ENCODE measurements at places on chromosomes 2 and 18. TPM values are rescaled to one million over a fixed set of nuclear protein-coding genes. Genes with fewer than 3 reads are reported as not detected.

GRCh38 chr2:602571-603359 is 74.4 kb downstream of the TMEM18 start:
- DNase-seq: no peak

DNA sequence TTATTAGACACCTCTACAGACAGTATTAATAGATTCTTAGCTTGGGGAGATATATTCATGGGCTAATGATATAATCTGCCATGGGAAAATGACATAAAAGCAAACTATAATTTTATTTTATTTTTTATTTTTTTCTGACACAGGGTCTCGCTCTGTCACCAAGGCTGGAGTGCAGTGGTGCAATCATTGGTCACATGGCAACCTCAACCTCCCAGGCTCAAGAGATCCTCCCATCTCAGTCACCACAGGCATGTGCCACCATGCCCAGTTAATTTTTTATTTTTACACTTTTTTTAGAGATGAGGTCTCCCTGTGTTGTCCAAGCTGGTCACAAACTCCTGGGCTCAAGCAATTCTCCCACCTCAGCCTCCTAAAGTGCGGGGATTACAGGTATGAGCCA is 39.3 kb downstream of the RTN4 start:
- no peak for DNase-seq

DNA sequence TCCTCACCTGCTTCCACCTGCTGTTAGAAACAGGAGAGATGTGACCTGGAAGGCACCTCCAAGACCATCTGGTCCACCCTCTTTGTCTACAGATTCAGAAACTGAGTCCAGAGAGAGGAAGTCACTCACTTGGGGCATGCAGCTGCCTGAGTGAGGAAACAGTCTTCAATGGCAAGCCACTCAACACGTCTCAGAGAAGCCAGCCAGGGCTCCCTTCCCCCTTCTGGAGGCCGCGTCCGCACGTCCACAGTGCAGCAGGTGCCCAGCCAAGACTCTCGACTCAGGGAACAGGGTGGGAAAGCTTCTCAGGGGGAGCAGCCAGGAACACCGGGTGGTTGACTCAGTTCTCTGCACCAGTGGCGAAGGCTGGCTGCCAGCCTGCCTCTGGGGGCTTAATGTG is 201.7 kb downstream of the BCL11A start:
- no peak for DNase-seq

GRCh38 chr2:224997802-224998201 is 44.5 kb downstream of the DOCK10 start:
- no peak for DNase-seq

GRCh38 chr2:143159486-143159840 is 30.2 kb downstream of the ARHGAP15 start:
- DNase-seq: no peak

GRCh38 chr2:40244675-40245074 is 207.2 kb downstream of the SLC8A1 start:
- peak; percentile 61 for DNase-seq

DNA sequence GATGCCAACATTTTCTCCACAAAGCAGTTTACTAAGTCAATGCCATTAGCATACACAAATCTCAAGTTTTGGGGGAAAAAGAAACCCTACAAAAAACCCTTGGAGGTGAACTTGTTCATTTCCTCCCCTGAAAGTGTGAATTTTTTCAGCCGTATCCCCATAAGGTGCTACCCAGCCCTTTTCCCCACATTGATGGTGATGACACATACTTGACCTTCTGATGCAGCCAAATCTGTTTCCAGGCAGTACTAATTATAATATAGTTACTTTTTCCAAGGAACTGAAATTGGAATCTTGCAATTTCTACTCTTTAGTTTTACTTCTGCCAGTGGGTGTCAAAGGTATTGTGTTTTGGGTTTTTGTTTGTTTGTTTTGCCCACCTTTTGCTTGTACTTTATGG is 474.5 kb downstream of the TGIF1 start:
- DNase-seq: no peak

DNA sequence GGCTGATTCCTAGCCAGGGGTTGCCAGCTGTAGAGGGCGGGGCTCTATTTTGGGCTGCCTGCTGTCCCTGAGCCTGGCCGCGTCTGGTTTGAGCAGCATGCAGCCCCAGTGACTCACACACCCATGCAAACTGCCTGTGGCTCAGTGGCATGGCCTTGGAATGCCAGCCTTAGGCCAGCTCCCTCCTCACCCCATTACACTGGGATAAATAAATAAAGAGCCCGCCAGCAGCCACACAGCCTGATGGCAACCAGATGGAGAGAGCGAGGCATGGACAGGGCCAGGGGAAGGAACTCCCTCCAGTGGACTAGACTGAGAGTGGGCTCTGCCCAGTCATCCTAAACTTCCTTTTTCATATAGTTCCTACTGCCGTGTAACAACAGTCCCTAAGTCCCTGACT is 18.3 kb downstream of the NHEJ1 start:
- no peak for DNase-seq

DNA sequence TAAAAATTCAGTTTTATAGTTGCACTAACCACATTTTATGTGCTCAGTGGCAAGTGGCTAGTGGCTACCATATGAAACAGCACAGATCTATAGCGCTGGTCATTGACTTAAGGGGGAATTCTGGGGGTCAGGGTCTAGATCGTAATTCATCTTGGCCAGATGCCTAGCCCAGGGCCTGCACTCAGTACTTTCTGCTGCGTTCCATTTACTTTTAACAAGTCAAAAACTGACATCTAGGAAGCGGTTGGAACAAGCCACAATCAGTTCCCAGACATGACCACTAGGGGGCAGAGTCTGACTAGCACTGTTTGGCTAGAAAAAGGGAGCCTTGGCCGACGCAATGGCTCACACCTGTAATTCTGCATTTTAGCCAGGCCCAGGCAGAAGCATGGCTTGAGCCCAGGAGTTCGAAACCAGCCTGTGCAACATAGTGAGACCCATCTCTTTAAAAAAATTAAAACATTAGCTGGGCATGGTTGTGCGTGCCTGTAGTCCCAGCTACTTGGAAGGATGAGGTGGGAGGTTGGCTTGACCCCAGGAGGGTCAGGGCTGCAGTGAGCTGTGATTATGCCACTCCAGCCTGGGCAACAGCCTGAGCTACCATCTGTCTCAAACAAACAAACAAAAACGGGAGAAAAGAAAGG is 9.0 kb upstream of the TMBIM1 start:
- DNase-seq: peak; percentile 97

- DNase-seq: no peak
Measured at GRCh38 chr2:190158798-190159434, 96.4 kb upstream of the MSTN start.

- no peak for DNase-seq
Measured at GRCh38 chr2:203914546-203915182, 21.9 kb upstream of the ICOS start.

DNA sequence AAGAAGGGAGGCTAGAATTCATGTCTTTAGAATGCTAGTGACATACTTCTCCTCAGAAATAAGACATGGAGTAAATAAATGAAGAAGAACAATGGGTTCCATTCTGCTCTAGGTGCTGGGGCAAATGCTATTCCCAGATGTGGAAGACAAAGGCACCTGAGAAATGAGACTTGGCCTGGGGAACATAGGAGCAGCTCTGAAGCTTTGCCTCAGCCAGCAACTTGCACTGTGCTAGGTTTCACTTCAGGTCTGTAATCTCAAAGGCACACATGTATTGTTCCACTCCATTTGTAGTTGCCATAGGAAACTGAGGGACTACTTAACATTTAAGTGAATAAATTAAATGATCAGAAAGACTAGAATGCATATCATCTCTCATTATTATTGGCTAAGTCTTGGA is 538.9 kb upstream of the REG3G start:
- no peak for DNase-seq

DNA sequence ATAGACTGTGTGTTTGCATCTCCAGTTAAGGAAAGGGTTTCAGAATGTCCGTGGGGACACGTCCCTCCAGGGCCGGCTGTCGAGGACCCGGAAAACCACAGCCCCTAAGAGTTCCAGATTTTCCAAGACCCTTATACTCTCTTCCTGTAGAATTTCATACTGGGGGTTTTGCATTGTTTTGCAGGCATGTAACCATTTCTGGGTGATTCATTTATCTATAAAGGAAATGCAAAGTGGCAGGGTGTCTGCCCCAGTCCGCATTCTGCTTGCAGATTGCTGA is 8.5 kb downstream of the SP9 start:
- peak; percentile 56 for DNase-seq

DNA sequence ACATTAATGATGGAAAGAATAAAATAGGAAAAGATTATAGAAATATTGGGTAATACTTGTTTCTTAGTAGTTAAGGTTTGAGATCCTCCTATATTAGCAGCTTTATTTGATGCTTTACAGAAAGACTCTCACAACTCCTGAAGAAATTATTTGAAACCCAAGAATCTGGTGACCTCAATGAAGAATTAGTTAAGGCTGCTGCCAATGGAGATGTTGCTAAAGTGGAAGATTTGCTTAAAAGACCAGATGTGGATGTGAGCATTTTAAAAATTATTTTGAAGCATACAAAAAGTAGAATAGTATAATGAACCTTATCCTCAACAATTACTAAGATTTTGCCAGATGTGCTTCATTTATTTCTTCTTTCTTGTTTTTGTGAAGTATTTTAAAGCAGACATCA is 59.1 kb downstream of the MIB1 start:
- no peak for DNase-seq

- DNase-seq: no peak
Measured at GRCh38 chr2:156490466-156490840, 54.3 kb downstream of the GPD2 start.

DNA sequence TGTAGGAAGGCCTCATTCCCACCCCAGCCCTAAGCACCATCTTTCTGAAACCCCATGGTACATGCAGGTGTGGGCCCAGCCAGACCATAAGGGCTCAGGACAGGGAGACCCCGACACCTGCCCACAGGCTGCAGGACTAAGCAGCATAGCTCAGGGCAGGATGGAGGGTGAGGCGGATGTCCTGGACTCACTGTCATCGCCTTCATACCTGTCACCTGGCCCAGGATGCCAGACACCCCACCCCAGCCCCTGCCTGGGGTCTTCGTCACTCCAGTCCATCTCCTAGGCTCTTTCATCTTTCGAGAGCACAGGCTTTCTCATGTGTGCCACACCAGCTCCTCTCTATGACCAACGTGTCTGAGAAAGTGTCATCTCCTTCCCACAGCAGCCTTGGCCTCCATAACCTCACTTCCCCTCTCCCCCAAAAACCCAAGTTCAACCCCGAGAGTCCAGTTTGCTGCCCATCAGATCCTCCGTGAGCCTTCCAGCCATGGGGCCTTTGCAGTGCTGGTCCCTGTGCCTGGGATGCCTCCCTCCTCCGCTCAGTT is 71.5 kb downstream of the EMX1 start:
- DNase-seq: no peak

- no peak for DNase-seq
Measured at GRCh38 chr2:45344502-45344901, 266.6 kb downstream of the SRBD1 start.

DNA sequence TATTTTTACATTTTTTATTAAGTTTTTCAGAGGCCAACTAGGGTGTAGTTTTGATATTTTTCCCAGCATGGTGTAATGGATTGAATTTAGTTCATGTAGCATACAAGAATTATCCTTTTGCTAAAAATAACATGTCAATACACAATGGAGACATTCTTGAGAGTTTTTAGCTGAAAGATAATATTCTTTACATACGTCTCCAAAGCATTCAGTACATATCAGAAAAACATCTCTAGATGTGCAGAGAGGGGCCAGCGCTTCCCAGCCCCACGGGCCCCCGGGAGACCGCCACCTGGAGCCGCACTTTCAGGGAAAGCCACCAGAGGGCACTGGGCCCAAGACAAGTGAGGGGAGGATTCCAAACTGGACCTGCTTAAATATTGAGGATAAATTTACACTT is 499.4 kb downstream of the GALR1 start:
- DNase-seq: no peak

DNA sequence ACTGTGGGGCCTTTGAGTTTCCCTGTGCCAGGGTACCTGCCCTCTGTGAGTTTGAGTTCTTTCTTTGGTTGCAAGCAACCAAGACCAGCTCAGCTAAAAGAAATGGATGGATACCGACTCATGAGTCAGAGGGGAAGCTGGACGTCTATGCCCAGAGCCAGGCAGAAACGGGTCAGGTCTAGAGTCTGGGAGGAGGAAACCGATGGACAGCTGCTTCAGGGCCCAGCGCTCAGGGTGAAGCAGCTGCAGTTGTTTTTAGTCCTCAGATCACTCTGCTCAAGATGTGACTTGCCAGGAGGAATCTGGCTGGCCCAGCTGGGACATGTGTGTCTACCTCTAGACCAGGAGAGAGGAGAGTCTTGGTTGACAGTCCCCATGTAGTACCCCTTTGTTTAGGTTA is 10.1 kb upstream of the TYMS start:
- DNase-seq: no peak

GRCh38 chr18:57909620-57910019 is 106.5 kb upstream of the ATP8B1 start:
- no peak for DNase-seq

GRCh38 chr2:20577495-20578235 is 73.2 kb downstream of the HS1BP3 start:
- DNase-seq: no peak

DNA sequence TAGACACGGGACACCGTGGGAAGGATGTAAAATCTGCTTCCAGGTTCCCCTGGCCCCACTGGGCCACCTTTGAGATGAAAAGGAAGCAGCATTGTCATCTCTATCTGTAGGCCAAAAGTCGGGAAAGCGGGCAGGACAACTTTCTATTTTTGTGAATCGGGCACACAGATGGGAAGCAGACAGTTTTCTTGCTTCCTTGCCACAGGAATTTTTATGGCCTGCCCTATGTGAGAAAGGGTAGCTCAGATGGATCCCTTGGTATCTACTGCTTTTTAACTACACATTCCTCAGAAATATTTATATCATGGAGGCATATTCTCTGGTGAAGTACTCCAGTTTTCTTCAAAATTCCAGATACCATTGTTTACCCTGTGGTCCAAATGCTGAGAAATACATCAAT is 735.5 kb downstream of the CBLN2 start:
- no peak for DNase-seq

GRCh38 chr2:136051725-136052048 is 66.3 kb upstream of the DARS1 start:
- DNase-seq: no peak

DNA sequence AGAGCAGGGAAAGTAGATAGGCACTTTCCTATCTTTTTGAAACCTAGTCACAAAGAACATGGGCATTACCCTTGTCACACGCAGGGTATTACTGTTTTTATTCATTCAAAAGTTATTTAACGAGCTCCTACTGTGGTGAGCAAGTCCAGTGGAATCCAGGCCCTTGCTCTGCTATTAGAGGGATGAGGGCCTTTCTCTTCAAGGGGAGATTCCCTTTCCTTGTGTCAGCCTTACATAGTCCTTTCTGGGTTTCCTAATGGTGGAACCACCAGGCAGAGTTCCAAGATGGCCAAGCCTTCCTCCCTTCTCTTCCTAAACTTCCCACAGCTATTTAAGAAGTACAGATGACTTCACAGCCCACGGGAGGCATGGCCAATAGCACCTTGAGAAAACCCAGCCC is 64.6 kb downstream of the SPTBN1 start:
- DNase-seq: no peak

GRCh38 chr18:48636436-48636835 is 97.6 kb downstream of the CTIF start:
- DNase-seq: no peak

Gene RAX
- total RNA-seq: not detected

Gene NT5C1B
- not detected for total RNA-seq

Gene MC4R
- not detected for total RNA-seq

Gene ATP6V1C2
- total RNA-seq: not detected

Gene ANTXR1
- total RNA-seq: 0.09 TPM

Gene CD28
- total RNA-seq: 130 TPM

Gene ARHGEF4
- total RNA-seq: 0.07 TPM

Gene TUBA4B
- not detected for total RNA-seq

Gene IWS1
- total RNA-seq: 57.6 TPM

Gene DLX1
- total RNA-seq: not detected

Gene ICOS
- total RNA-seq: 111 TPM

Gene FIGN
- not detected for total RNA-seq

Gene TNFRSF11A
- 16.4 TPM for total RNA-seq
